Stimulated activated CD4-positive, alpha-beta T cell treated with anti-CD3 and anti-CD28 coated beads, TNF-alpha, amount 100 ng/mL, for 48 hours (primary cell): ENCODE measurements at places on chromosomes 7 and 10.
A peak's percentile ranks its signal among the peaks of the same experiment; 100 is the strongest.

DNA sequence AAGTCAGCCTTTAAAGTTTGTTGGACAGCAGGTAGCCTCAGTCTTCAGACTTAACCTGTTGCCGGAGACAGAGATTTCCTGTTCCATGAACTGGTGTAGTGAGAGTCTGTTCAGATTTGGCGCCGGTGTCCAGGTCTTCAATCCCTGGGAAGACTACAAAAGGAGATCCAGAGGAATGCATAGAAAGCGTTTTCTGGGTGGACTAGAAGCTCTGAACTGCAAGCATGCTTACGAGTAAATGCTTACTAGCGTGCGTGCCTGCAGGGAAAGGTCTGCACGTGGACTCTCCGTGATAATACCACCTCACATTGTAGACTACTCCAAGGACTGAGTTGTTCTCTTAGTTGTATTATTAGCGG is 878 bp downstream of the GLRX3 start:
- DNase-seq: no peak

- no peak for DNase-seq
These were observed 289.1 kb downstream of the FGFR2 start for GRCh38 chr10:121309164-121309563.

DNA sequence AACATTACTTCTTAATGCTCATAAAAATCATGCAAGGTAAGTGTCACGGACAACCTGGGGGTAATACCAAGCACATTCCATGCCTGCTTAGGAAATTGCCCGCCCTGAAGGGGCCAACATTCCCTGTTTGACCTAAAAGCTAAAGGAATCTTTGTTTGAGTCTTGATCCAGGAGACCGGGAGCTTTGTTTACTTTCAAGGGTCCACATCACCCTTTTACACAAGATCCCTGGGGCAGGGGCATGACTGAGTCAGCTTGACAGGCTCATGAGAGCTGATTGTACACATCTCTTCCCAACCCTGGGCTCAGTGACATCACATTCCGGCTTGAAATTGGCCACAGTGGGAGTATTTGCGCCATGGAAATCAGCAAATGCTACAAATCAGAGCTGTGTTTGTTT is 248.1 kb upstream of the HABP2 start:
- no peak for DNase-seq

- DNase-seq: no peak
These were observed 207.1 kb upstream of the FERD3L start for GRCh38 chr7:19352305-19352695.

GRCh38 chr7:47423196-47423595 is 158.7 kb downstream of the TNS3 start:
- no peak for DNase-seq

DNA sequence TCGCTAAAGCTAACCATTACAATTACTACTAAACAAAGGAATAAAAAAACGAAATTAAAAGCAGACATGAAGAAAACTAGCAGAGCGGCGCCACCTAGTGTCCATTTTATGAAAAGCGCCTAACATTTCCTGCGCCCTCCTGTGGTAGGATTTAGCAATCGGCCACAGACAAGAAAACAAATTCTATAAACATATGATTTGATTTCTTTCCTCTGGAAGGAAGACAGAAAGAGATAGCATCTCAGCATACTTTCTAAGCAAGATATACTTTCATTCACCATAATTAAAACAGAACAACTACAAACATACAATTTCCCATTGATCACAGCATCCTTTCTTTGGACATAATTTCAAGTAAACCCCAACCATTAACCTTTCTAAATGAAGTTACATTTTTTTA is 337.7 kb upstream of the NPVF start:
- peak; percentile 30 for DNase-seq
